H9 (cell line): ENCODE measurements at places on chromosomes 12 and 14.
A peak's percentile ranks its signal among the peaks of the same experiment; 100 is the strongest.

GRCh38 chr12:49932533-49933130, 17.9 kb upstream of the AQP2 start:
- DNase-seq = peak; percentile 26

DNA sequence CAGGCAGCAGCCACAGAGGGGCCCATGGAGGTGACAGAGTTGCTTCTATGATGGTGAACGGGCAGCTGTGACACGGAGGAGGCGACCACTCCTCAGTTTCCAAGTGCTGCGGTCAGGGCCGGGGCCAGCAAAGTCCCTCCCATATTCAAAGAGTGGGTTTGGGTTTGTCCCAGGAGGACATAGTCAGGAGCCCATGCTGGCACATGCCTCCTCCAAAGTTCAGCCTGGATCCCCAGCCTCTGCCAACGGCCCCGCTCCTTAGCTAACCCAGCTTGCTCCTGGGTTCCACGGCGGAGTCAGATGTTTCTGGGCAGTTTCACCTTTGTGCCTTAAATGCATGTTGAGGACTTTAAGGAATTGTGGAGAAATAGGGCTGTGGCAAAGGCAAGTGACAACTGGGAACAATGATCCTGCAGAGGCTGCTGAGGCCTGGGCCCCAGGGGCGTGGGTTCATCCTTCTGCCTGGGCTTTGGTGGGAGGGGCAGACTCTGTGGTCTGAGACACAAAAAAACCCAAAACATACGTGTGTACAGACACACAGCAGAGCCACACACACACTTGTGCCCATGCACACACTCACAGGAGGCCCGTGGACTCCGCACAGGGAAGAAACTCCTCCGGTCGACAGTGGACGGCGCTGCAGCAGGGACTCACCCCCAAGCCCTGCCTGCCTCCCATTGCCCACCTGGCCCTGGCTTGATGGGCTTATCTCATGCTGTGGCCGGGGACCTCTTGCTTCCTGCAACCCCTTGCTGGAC, 399.4 kb downstream of the TMEM121 start:
- DNase-seq = no peak

GRCh38 chr14:21867541-21867940, 193.9 kb upstream of the OR4E1 start:
- no peak for DNase-seq

- DNase-seq = peak; percentile 79
Measured at GRCh38 chr12:71731439-71732356, 23.0 kb upstream of the RAB21 start.

- DNase-seq = no peak
Measured at GRCh38 chr14:82398256-82398655, 864.6 kb upstream of the SEL1L start.

DNA sequence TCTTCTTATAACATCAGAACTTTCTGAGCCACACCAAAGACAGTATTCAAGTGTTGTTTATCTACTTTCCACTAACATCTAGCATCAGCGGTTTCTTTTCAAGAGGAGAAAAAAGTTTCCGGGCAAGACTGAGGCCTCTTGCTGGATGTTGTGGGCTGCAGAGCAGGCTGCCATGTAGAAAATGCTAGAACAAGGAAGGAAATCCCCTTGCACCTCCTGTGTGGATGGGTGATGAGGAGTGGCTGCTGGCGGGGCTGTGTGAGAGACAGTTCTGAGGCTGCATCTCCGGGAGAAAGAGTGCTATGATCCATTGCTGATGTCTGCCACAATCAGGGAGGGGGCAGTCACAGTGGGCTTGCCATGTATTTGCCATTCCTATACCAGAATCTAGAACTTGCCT, 37.8 kb upstream of the PPP1CC start:
- DNase-seq = no peak

DNA sequence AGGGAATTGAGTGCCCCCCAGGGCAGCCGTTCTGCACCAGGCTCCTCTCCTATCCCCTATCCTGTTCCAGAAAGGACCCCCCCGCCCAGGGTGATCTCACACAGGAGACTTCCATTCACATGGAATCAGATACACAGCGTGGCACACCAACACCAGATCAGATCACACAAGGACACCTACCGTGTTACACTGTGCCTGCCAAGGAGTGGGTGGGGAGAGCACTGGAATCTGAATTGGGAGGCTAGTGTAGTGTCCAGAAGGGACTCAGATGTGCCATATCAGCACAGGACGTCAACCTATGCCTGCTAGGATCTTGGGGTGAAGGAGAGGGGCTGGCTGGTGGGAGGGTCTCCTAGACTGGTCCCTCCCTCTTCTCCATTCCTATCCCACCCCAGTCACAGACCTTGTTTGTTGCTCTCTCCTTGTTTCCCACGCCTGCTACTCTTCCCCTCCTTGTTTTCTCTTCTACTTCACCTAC, 2.3 kb downstream of the PTMS start:
- DNase-seq = no peak

DNA sequence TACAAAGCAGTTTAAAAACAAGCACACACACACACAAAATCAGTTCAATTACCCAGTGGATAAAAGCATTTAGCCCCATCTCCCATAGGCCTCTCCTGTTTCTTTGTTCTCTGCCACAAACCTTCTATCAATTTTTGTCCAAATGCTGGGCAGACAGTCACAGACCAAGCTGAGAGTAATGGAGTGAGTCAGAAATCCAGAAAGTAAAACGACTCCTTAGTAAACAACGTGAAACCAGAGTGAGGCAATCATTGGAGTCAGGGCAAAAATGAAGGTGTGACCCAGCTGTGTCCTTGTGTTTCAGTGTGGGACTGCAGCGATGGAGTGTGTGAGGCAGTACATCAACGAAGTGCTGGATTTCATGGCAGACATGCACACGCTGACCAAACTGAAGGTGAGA, 102.0 kb downstream of the PRIMA1 start:
- no peak for DNase-seq

DNA sequence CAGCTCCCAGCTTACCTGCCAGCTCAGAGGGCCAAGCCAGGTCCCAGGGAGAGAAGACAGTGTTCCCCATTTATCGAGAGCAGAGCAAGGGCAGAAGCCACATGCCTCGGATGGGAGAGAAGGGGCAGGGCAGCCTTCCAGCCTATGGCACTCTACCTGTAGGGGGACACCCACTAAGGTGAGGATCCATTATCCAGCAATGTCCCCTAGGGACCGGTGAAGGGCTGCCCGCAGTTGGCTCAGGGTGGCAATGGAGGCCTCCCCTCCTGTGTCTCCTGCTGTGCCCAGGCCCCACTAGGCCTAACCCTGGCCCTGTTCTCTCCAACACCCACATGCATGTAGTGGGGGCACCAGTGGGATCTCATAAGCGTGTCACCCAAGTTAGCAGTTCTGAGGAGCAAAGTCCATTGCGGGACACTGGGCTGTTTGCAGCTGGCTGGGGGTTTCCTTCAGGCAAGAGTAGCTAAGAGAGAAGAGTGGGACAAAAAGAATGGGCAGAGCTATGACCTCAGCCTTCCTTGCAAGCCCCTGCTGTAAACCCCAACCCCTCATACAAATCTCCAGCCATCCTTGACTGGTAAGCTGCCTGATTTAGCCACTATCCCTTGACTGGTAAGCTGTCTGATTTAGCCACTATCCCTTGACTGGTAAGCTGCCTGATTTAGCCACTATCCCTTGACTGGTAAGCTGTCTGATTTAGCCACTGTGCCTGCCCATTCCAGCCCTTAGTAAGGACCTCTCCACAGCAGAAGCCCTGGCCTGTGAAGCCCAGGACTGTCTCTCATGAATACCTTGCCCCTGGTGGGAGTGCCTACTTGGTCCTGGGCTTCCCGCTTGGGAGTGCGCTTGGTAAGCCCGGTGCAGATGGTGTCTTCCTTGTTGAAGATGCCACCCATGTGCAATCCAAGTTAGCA, 5.2 kb upstream of the ASB2 start:
- no peak for DNase-seq

GRCh38 chr14:28163897-28164296, 602.7 kb upstream of the FOXG1 start:
- DNase-seq = no peak

GRCh38 chr14:102461490-102462338, 47.9 kb downstream of the ANKRD9 start:
- no peak for DNase-seq

- DNase-seq = no peak
Measured at GRCh38 chr14:38723277-38723676, 379.8 kb downstream of the SEC23A start.

DNA sequence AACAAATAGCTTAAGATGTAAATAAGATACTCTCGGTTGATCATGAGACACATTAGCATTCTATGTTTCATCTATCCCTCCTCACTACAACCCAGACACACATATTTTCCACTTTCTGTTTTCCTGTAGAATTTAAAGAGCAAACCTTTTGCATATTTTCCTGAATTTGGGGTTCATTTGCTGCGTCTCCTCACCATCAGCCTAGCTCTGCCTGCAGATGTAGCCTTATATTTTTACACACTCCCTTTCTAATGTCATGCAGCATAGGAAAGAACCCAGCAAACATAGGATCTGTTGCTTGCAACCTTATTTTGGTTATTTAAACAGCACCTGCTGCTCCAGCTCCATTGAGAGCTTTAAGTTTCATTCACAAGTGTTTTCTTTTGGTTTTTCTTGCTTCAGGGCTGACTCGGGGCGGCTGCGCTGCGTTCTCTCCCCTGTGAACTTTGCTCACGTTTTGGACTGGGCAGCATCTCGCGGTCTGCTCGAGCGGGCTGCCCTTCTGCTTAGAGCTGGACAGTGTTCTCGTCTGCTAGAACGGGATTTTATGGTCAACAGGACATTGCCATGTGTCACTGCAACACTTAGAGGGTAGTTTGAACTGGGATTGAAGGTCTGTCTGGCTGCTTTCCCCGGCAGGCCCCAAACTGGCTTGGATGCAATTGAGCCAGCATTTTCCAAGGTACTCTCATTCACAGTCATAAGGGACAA, 57.8 kb upstream of the VRK1 start:
- DNase-seq = no peak

- no peak for DNase-seq
Measured at GRCh38 chr14:32372154-32372553, 43.1 kb downstream of the AKAP6 start.

DNA sequence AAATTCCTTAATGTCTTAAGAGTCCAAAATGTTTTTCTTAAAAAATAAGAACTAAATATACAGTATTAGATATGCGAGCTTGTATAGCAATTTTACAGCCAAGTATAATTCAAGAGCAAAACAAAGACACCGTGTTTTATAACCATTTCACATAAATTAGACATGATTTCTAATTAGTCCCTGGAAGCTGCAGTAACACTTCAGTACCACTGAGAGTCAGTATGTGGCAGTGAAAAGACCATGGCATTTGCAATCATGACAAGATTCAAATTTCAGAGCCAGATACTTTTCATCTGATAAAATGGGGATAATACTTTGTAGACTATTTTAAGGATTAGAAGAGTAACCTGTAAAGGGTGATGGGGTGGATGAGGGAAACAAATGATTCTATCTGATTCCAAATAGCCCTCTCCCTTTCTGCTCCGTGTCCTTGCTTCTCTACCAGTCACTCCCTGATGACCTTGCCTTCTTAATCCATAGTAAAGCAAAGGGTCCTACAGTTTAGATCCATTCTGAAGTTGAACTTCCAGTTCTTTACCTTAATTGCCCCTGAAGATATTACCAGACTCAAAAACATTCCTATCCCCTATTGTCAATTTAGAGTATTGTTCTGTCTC, 145.4 kb upstream of the ABCD2 start:
- no peak for DNase-seq

GRCh38 chr14:77786148-77786547, 13.8 kb upstream of the ADCK1 start:
- no peak for DNase-seq

DNA sequence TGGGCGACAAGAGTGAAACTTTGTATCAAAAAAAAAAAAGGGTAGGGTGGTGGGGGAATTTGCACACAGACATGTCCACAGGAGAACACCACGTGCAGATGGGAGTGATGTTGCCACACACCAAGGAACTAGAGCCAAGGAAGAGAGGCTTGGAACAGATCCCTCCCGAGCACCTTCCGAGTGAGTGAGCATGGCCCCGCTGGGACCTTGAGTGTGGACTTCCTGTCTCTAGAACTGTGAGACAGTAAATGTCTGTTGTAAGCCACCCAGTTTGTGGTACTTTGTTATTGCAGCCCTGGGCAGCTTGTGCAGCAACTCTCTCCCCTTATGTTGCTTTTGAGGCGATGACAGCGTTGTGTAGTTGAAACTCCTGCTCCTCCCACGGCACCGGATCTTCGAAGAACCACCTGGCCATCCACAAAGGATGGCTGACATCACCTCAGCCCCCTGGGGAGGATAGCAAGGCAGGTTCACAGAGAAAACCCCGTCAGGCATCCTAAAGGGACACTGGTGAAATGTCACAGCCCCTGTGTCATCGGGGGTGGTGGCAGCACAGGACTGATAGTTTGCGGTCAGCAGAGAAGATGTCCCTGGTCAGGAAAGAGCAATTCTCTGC, 54.7 kb upstream of the PLEKHG3 start:
- DNase-seq = no peak

- no peak for DNase-seq
Measured at GRCh38 chr12:14272956-14273912, 92.2 kb upstream of the ATF7IP start.

- DNase-seq = no peak
Measured at GRCh38 chr12:22531205-22531604, 13.1 kb downstream of the C2CD5 start.

DNA sequence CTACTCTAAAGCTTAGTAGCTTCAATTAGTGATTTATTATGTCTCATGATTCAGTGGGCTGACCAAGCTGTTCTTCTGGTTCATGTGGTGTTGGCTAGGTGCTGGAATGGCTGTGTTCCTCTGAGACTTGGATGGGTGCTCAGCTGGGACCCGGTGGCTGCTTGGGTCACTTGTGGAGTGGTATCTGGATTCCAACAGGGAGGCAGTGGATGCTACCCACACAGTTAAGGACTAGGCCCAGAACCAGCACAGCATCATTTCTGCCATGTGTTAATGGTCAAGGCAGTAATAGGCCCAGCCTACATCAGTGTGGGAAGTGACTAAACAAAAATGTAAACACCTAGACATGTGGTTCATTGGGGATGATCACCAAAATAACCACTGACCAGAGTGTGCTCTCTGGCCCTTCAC, 72.2 kb downstream of the FGD4 start:
- DNase-seq = no peak

DNA sequence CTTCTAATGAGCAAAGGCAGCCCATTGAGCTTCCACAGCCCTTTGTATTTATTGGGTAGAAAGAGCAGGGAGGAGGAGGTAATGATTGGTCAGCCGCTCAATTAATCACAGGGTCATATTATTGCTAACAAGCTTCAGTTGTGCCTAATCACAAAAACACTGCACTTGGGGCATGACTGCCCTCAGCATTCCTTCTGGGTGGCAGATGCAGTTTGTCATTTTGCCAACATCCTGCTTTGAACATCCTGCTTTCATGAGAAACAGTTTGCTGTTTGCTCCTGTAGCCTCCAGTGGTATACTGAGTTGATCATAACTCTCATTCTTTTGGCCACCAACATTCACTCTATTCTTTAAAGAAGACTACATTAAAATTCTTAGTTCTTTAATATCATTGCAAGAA, 462.9 kb upstream of the MIS18BP1 start:
- DNase-seq = no peak

DNA sequence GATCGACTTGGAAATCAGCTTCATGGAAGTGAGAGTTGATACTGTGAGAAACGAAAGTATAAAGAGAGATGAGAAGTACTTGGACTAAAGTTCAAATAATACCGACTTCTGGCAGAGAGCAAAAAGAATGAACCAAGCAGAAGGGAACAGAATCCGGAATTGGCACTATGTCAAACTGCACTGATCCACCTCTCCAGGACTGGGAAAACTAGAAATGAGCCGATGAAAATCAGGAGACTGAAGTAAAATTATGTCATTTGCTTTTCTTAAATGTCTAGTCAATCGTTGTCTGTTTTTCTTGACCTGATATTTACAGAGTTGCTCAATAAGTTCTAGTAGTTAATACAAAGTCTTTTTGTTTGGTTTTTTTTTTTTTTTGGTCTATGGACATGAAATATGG, 163.0 kb upstream of the FOXG1 start:
- no peak for DNase-seq
